ENCODE measurements at places on chromosomes 16 and 17. TPM values are rescaled to one million over a fixed set of nuclear protein-coding genes. Genes with fewer than 3 reads are reported as not detected.

Gene RAB11FIP4
- 0.74 TPM for total RNA-seq

Gene AGRP
- not detected for total RNA-seq

Gene EMP2
- total RNA-seq = 16.1 TPM

Gene MYH1
- 0.09 TPM for total RNA-seq

Gene P3H4
- total RNA-seq = 86.2 TPM

Gene MAP2K6
- total RNA-seq = 4.0 TPM

Gene ZSCAN10
- not detected for total RNA-seq

Gene PLXDC1
- total RNA-seq = 0.28 TPM

Gene CCL16
- not detected for total RNA-seq

Gene ICAM2
- 3.1 TPM for total RNA-seq

Gene CLEC19A
- not detected for total RNA-seq

Gene VASN
- 86.0 TPM for total RNA-seq

Gene KRTAP2-1
- not detected for total RNA-seq

Gene TMIGD1
- not detected for total RNA-seq

Gene KRTAP17-1
- not detected for total RNA-seq

Gene TBC1D3C
- not detected for total RNA-seq

Gene HLF
- total RNA-seq = not detected

Gene ATF7IP2
- 0.74 TPM for total RNA-seq

Gene IGF2BP1
- 1.1 TPM for total RNA-seq

All from smooth muscle cell of bladder (primary cell).